ENCODE measurements at places on chromosomes 13 and 19.

- no peak for DNase-seq
Observed at GRCh38 chr19:28319918-28320317, 893.0 kb downstream of the UQCRFS1 start.

- no peak for DNase-seq
Observed at GRCh38 chr13:75739244-75739868, 103.2 kb downstream of the LMO7 start.

DNA sequence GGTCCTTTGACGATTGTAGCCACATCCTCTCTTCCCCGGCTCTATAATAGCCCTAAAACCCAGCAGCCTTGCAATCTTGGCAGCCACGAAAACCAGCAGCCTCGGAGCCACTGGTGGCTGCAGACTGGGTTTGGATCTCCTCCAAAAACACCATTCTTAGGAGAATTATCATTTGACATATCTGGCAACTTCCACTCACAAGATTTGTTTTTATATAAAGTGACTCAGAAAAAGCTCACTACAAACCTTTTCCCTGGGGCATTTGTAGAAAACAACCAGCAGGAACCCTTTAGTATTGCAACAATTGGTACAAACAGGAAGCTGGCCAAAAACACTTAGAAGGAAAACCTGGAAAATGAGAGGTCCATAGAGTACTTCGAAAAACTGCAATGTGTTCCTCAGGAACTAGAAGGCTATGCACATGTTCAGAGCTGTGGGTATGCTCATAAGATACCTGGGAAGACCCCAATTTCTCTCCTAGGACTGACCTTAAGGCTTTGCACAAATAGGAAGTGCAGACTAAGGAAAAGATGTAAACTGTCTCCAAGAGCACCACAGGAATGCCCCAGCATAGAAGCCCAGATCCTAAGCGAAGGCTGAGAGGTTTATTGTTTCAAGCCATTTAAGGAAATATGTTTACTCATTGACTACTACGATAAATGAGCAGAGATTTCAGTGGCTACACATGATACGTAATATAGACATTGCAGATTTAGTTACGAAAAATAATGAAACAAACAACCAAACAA, 71.2 kb downstream of the MYO16 start:
- no peak for DNase-seq

GRCh38 chr19:18290302-18291018, 9.0 kb upstream of the JUND start:
- DNase-seq = peak; percentile 78

GRCh38 chr13:67223742-67224141, 6.4 kb downstream of the PCDH9 start:
- DNase-seq = no peak

DNA sequence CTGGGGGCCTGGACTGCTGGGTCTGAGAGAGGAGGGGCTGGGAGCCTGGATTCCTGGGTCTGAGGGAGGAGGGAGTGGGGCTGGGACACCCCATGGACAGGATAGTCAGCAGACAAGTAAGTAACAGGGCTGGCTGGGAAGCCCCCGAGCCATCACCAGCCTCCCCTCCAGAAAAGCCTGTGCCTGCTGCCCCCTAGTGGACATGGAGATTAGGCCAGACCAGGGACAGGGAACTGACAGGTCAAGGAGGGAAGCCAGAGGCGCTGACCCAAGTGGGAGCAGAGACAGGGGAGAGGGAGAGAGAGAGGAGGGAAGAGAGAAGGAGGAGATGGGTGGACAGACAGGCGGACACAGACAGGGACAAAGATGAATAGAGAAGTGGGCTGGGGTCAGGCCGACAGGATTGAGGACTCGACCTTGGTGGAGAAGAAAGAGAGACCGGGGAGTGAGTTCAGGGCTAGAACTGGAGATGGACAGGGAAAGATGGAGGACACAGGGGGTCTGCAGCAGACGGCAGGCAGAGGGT, 6.7 kb upstream of the ERFL start:
- DNase-seq = peak; percentile 57

DNA sequence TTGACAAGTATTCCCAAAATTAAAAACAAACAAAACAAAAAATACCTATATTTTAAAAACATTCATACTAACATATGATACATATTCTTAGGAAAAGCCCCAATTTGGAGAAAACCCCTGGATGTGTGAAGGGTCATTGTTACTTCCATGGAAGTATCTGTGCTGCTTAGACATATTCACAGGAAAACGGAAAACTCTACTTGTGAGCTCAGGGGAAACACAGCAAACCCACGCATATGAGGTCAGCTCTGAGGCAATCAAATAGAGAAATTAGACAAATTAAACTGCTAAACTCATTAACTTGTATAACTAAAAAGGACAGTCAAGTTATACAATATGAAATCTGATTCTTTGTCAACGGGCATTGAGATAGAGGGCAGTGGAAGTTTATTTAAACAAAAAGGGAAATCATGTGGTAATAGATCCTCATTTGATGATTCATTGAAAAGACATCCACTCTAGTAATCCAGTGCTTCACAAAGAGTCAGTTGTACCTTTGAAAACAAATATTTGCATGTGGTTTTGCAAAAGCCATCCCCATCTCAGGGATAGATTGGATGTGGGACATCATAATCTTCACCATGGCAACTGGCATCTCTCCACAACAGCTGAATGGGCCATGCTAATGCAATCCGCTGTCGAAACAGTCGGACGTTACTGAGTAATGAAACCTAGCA, 423.4 kb downstream of the ITGBL1 start:
- DNase-seq = no peak

GRCh38 chr13:37457612-37458011, 141.0 kb downstream of the POSTN start:
- DNase-seq = no peak

DNA sequence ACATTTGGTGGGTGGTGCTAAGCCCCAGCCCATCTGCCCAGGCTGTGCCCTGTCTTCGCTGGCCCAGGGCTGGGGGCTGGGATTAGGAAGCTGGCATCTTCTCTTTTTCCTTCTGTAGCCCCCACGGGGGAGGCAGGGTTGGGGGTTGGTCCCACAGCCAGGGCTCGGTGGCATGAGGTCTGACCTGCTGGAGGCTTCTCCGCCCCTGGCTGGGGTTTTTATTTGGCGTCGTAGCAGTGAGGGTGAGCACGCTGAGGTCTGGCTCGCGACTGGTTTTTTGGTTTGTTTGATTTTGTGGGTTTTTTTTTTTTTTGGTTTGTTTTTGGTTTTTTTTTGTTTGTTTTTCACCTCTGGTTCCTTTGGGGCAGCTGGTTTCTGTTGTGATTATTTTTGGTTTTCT, 14.7 kb downstream of the ZNF574 start:
- DNase-seq = no peak

- DNase-seq = peak; percentile 15
Observed at GRCh38 chr19:55118401-55118991, 1.1 kb upstream of the PPP1R12C start.

DNA sequence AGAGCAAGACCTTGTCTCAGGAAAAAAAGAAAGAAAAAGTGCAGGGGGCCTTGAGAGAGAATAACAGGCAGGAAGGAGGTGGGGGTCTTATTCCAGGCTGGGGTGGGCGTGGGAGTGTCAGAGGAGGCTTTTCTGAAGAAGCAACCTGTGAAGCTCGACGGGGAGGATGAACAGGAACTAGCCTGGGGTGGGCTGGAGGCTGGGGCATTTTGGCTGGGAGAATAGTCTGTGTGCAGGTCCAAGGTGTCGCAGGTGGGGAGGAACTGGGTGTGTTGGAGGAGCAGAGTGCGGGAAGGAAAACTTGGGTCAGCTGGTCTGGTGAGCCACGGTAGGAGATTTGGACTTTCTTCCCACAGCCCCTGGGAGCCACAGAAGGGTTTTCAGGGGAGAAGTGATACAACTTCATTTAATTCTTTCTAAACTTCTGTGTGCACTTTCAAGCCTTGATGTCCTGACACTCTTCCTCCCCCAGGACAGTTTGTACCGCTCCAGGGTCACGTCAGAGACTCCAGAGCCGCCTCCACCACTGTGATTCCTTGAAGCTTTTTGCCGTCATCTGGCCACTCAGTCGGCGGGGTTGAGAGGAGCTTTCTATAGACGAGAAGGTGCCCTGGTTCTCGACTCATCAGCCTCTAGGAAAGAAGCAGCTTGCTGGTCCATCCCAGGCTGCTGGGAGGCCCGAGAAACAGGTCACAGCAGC, 138.7 kb downstream of the SIPA1L3 start:
- no peak for DNase-seq

- peak; percentile 32 for DNase-seq
Observed at GRCh38 chr19:39246951-39247669, 1.5 kb downstream of the IFNL4 start.

- no peak for DNase-seq
Observed at GRCh38 chr13:42747399-42747873, 33.9 kb upstream of the FAM216B start.

- DNase-seq = no peak
Observed at GRCh38 chr19:50968716-50969412, 527 bp downstream of the KLK6 start.

GRCh38 chr13:51618626-51619025, 34.4 kb downstream of the WDFY2 start:
- DNase-seq = no peak

DNA sequence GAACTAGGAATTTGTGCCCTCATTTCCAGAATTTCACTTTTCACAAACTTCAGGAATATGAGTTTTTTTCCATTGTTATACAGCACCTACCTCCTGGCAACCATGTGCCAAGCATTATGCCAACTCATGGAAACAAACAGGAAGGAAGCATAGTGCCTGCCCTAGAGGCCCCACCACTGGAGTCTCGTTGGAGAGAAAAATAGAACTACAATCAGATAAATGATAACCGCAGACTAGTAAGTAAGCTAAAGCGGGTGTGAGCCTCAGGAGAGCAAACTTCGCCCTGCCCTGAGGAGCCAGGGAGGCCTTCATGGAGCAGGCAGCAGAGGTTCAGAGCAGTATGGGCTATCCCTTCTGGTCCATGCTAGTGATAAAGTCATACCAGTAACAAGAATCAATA, 75.9 kb downstream of the FRY start:
- no peak for DNase-seq

DNA sequence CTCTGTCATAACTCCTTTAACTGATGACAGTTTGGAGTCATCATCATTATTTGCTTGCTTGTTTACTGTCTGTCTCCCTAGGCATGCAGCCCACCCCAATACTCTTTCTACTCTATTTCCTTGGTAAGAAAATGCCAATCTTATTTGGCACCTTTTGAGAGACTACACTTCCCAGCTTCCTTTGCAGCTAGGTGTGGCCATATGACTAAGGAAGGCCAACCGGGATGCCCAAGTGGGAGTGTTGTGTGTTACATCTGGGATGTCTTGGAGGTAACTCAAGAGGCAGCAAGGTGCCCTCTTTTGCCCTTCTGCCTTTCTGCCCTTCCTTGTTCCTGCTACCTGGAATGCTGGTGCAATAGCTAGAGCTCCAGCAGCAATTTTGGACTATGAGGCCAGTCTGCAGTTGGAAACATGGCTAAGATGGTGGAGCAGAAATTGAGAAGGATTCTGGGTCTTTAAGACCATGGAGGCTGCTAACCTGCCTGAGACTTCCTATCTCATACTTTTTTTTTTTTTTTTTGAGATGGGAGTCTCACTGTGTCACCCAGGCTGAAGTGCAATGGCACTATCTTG, 27.5 kb downstream of the C19orf81 start:
- DNase-seq = no peak

GRCh38 chr13:99354371-99354951, 47.3 kb upstream of the GPR183 start:
- no peak for DNase-seq

DNA sequence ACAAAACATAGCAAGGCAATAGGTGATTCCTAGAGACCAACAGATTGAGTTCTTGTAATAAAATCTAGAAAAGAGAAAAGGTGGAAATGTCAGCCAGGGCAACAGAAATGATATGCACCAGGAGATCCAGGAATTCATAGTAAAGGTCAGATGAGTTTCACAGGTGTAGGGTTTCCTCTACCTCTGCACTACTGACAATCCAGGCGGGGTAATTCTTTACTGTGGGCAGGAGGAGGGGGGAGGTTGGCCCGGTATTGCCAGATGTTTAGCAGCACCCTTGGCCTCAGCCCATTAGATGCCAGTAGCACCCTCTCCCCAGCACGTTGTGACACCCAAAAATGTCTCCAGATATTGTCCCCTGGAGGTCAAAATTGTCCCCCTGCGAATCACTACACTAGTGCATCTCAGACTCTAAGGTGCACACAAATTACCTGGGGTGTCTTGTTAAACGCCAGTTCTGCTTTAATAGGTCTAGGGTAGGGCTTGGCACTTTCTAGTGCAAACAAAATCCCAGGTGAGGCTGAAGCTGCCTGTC, 3.5 kb upstream of the UBAC2 start:
- DNase-seq = no peak

DNA sequence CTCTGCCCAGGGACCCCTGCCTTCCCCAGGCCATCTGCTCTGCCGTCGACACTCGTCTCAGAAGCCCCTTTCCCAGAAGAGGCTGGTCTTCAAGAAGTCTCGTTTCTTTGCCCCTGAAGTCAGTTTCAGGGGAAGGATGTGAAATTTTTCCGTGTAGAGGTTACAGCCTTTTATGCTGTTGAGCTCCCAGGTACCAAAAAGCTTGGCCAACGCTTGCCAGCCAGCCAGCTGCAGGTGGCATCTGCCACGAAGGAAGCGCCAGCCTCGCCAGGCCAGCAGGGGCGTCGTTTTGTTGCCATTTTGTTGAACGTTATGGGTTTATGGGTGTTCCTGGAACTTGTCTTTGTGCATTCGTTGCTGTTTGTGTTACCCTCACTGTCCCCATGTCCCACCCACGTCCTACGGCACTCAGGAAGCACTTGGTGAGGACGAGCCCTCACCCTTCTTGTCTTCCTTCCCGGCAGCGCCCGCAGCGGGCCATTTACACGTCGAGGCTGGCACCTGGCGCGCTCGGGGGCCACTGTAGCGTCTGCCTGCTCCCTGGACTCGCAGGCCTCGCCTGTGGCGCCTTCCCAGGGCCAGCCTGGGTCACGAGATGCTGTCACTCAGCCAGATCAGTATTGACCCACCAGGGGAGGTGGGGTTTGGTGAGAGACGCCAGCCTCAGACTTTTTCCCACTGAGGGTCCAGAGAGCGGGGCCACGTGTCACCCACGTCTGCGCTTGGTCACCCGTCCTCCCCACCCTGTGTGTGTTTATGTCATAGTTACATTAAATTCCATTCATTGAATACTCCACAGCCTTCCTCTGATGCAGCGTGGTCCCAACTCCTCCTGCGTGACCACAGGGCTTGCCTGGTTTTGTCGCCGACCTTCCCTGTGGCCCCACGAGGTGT, 37.1 kb downstream of the AP1M1 start:
- DNase-seq = no peak

DNA sequence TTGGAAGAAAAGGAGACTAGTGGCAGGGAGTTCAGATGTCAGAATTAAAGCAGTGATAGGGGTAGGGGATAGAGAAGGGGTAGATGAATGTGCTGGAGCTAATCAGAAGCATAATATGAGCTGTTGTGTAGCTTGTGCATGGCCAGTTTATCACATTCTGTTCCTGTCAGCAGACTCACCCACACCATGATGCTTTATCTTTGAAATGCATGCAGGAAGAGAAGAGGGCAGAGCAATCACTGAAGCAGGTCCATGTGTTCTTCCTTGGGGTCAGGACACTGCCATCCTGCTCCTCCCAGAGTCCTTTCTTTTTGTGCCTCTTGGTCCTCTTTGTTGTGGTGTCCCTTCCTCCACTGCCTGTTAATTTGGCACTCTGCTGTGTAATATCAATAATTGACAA, 5.8 kb downstream of the CHAMP1 start:
- DNase-seq = no peak

GRCh38 chr13:25876247-25876646, 175.6 kb downstream of the SHISA2 start:
- DNase-seq = no peak

- peak; percentile 59 for DNase-seq
Observed at GRCh38 chr19:40716031-40716481, 630 bp downstream of the COQ8B start.

GRCh38 chr19:28700176-28700575, 512.8 kb downstream of the UQCRFS1 start:
- DNase-seq = no peak
